ENCODE measurements at places on chromosomes 12 and 14.

- no peak for DNase-seq
These were observed 2.1 kb downstream of the SLC39A2 start for GRCh38 chr14:21001218-21001617.

DNA sequence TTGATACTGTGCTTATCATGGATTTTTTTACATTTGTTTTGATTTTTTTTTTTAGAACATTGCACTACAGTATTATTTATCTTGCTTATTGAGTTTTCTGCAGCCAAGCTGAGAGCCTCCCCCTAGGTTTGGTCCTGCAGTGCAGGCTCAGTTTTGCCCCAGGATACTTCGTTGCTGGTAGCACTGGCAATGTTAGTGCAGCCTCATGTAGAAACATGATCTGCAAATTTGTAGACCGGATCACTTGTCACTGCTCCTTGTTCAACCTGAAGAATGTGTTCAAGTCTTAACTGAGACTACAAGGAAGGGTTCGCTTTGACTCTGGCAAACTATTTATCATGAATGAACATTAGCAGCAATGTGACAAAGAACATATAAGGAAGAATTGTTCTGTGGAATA lies 377.2 kb upstream of the PDE3A start:
- DNase-seq, result no peak

GRCh38 chr14:70780396-70781075 lies 28.8 kb downstream of the MAP3K9 start:
- DNase-seq, result no peak

GRCh38 chr14:76870166-76870565 lies 44.0 kb downstream of the LRRC74A start:
- DNase-seq, result no peak

DNA sequence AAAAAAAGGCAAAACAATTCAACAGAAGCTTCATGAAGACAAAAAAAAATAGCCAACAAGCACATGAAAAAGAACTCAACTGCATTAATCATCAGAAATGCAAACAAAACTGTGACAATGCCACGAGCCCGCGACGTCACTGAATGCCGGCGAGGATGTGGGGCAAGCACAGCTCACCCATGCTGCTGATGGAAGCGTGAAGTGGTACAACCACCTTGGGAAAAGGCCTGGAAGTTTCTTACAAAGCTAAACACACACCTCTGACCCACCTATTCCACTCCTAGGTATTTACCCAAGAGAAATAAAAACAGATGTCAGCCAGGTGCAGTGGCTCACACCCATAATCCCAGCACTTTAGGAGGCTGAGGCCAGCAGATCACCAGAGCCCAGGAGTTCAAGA lies 10.5 kb downstream of the BTBD6 start:
- no peak for DNase-seq

DNA sequence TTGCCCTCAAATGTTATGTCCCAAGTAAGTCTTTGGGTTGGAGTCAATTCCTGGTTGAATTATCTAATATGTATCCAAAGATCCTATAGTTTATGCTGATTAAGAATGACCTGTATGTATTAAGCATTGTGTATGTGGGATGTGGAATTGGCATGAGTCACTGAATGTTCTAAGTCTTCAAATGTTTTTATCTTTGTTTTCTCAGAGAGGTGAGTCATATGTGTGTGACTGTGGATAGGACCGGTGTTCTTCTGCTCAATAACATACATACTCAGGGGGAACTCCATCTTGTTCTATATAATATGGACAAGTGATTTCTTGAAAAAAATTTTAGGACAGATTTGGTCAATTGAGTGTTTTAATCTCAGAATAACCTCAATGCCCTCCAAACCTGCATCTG lies 57.9 kb downstream of the NAV3 start:
- peak; percentile 9 for DNase-seq

DNA sequence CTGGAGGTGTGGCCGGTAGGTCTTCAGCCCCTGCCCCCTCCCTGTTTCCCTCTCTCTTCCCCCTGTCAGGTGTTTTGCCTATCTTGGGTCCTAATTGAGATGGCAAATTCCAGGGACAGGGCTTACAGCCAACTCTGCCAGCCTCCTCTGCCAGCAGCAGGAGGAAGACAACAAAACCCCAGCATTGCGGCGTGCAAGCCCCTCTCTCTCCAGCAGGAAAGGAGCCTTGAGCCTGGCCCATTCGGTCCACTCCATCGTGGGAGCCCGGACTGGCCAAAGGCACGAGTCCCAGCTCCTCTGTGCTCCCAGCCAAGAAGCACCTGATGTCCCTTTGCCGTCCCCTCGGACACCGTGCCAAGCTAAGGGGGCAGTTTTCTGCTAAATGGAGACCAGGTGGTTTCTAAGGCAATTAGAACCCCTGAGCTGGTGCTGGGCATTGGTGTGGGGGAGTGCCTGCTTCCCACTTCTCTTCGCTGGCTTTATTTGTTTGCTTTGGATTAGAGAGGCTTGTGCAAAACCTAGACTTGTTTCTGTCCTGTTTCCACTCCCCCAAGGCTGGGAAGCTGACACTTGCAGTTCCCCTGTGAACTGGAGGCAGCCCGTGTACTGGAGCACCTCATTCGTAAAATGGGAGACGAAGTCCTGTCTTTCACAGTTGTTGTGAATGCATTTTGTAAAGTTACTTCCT lies 57.1 kb upstream of the LHX5 start:
- DNase-seq, result no peak

DNA sequence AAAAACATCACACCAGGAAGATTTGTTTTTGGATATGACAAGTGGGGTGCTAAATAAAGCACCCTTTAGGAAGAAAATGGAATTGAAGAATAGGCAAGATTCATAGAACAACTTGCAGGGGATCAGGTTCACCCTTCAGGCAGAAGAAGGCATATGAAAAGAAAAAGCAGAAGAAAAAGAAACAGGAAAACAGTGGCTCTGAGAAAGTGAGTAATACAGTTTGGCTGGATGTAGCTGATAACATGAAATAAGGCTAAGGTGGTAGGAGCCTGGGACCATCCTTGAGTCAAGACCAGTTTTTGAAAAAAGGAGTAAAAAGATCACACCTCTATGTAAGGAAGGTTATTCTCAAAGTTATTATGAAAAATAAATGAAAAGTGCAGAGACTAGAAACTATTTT lies 42.4 kb downstream of the TRIP11 start:
- DNase-seq, result no peak

- no peak for DNase-seq
These were observed 88.4 kb downstream of the PELI2 start for GRCh38 chr14:56206596-56206995.

- DNase-seq, result no peak
These were observed 105.0 kb downstream of the CMKLR1 start for GRCh38 chr12:108234158-108234557.

GRCh38 chr12:2544230-2544629 lies 250.5 kb upstream of the FKBP4 start:
- DNase-seq, result no peak

DNA sequence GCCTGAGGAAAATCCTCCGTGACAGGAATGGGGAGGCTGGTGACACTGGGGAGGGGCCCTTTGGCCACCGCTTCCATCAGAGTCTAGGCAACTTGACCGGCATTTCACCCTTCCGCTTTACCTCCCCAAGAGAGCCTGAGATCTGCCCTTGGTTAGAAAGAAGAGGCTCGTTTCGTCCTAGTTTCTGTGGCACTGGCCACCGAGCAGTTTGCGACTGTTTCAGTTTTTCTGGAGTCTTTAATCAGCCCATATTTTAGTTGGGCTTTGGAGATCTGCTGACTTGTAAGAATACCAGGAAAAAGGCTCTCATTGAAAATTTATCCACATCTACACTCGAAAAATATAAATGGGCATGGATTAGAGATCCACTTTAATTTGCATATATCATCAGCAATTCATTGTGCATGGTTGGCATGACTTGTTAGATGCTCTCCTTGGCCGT lies 414 bp upstream of the ANKS1B start:
- no peak for DNase-seq

DNA sequence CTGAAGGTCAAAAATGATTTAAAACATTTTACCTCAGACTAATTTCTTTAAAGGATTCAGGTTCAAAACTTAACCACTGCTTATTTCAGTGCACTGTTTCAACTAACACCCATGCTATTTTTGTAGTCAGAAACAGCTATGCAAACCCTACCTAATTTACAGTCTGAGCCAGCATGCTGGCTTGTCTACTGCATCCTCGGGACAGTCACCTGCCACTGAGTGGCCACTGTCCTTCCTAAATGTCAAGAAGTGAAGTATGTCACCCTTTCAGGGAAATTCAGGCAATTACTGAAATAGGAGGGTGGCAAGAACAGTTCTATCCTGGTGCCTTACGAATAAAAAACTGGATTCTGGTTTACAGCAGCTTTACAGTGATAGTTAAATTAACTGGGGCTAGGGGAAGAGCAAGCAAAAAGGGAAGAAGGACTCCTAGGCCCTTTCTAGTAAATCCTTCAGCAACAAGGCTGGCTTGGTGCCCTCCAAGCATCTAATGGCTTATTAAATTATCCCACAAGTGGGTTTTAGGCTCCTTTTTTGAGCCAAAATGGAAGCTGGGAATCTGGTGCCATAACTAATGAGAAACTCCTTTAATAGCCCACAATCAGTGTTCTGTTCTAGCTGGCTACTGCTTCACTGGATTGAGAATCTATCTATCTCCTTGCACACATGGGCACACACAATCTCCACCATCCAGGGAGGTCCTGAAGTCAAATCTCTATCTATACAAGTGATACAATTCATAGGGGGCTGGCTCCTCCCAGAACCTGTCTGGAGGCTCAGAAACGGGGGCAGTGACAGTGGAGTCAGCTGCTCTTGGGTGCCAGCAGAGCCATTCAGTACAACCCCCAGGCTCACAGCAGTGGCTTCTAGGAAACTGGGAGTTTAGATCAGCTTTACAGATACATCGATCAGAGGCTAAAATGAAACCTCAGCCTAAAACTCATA lies 43.4 kb downstream of the SH2B3 start:
- DNase-seq, result no peak

- no peak for DNase-seq
These were observed 39.7 kb downstream of the FMNL3 start for GRCh38 chr12:49667325-49668090.

DNA sequence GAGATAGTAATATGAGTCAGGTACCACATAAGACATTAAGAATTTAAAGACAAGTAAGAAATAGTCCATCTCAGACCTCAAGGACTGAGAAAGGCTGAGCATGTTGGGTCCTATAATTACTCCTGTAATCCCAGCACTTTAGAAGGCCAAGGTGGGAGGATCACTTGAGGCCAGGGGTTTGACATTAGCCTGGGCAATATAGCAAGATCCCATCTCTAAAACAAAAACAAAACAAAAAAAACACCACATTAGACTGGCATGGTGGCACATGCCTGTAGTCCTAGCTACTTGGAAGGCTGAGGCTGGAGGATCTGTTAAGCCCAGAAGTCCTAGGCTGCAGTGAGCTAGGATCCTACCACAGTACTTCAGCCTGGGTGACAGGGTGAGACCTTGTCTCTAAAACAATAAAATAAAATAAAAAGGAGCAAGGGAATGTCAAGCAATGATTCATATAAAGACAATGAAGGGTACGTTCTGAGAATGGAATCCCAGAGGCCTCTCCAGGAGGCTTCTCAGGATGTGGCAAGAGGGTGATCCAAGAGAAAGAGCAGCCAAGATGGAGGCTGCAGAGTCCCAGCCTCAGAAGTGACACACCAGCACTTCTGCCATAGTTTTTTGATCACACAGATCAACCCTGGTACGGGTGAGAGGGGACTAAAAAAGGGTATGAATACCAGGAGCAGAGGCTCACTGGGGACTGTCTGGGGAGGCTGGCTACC lies 206.4 kb downstream of the CRADD start:
- peak; percentile 26 for DNase-seq

DNA sequence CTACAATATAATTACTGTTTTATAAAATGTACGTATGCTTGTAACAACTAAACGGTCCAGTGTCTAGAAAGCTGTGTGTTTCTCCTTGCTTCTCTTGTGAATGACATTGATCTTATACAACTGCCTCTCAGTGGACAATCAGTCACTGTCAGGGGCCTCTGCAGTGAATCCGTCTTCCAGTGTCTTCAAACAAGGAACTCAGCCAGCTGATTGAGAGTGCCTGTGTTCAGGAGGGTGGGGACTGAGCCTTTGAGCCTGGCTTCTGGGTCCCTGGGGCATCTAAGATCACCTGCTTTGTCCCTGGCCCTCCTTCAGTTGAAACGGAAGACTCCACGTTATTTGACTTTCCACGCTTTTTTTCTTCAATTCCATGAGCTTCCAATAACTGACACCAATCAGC lies 133.1 kb upstream of the SFSWAP start:
- no peak for DNase-seq

- DNase-seq, result no peak
These were observed 678.4 kb downstream of the MED13L start for GRCh38 chr12:115598871-115599811.
